ENCODE measurements at places on chromosomes 12 and 14.
A peak's percentile ranks its signal among the peaks of the same experiment; 100 is the strongest.

DNA sequence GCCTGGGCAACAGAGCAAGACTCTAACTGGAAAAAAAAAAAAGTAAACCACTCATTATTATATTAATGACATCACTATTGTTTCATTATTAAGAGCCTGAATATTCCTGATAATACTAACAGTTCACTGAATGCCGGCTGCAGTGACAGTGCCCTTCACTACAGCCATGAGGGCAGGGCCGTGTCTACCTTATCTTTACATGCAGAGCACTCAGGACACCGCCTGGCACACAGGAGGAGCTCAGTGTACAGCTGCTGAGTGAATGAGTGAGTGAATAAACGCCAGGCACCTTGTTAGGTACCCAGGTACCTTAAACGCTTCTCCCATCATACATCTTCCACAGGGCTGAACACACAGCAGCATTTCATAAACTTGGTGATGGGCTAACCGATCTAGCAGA is 23.2 kb downstream of the ZFYVE1 start:
- DNase-seq = no peak

- DNase-seq = no peak
Observed at GRCh38 chr14:73726025-73726961, 12.1 kb upstream of the PNMA1 start.

DNA sequence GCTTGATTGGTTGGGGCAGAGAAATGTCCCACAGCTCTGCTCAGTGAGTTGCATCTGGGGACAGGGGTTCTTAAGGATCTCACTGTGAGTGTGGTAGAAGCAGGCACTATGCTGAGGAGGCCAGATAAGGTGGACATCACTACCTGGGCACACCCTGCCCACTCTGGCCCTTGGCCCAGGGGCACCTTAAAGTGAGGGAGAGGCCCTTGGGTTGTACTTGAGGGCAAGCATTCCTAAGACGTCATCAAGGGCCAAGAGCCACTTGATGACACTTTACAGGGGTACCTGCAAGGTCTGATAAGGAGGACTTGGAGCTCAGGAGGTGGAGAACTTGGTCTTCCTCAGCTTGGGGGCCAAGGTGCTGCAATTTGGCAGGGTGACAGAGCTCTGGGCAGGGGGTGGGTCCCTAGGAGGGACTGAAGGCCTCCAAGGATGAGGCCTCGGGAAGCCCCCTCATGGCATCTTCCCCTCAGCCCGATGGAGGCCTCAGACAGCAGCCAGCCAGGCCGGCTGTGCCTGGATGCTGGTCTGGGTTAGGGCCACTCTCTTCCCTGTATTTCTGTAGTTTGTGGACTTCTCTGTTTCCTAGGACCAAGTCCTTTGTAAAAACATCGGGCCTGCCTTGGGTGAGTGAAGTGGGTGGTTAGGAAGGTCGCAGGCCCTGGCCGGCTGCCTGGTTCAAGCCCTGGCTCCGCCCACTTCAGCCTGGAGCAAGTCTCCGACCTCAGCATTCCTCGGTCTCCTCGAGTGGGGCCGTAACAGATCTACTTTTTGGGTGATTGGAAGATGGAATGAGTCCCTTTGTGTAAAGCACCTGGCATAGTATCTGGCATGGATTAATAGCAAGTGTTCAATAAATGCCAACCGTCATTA is 24.8 kb downstream of the GPR68 start:
- DNase-seq = no peak

DNA sequence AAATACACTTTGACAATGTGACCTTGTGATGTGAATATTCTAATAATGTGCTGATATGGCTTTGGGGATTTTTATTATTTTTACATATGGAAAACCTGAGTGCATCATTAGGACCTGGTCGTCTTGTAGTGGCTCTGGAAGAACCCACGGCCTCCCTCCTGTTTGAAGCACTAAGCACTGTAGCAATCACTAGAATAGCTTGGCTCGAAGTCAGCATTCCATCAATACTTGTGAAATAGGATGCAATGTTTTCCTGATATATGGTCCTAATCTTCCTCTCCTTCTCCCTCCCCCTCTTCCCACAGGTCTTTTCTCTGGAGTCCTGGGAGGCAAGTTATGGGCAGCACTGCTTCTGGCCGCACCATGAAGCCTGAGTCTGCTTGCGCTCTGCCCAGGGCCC is 71.9 kb downstream of the NRXN3 start:
- DNase-seq = no peak

- DNase-seq = no peak
Observed at GRCh38 chr12:109757671-109758265, 44.1 kb downstream of the FAM222A start.

DNA sequence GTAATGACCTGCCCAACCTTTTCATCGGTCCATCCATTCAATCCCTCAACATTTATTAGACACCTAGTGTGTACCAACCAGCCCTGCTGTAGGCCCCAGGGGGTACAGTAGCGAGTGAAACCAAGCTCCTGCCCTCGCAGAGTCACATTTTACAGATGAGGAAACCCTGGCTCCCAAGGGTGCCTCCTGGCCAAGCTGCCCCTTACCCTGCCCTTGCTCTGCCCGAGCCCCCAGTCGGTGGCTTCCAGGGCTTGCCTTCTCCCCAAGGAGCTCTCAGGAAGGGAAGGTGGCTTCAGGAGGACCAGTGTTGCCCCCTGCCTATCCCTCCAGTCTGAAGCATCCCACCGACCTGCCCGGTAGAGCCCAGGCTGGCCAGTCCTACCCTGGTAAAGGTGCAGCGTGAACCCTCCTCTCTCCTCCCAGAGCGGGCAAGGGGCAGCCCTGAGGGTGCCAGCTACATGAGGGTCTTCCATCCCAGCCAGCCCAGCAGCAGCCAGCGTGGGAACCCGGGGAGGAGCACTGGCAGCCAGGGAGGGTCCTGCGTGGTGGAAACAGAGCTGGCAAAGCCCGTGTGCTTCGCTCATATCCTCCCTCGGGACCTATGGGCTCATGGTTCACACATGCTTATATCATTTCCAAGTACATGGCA is 670 bp upstream of the BEGAIN start:
- no peak for DNase-seq

DNA sequence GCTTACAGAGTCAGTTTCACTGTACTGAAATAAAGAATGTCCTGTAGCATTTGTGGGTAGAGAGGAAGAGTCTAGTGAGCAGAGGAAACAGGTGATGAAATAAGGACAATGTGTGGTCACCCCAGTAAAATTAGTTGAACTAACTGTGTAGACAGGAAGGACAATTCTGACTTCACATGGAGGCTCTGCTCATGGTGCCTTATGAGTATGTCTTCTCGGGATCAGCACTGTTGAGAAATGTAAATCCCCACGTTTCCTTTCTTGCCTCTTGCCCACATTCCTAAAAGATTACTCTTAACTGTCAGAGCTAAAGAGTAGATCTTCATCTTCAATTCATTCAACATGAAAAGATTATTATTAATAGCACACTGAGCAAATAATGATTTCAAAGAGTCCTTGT is 113.2 kb upstream of the FLRT2 start:
- DNase-seq = no peak

DNA sequence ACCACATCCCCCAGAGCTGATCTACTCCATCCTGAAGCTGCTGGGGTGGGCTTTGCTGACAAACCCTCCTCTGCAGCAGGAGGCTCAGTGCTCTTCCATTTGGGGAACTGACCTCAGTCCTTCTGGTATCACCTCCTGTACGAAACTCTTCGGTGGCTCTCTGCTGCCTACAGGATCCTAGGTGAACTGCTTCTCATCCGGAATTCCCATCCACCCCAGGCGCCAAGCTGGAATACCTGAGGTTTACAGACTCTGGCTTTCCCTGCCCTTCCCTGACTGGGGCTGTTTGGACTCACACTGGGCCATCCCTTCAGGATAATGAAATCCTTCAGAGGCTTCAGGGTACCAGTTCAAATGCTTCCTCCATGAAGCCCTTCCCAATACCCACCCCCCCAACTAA is 26.2 kb downstream of the GCN1 start:
- no peak for DNase-seq

- DNase-seq = no peak
Observed at GRCh38 chr12:41636653-41637052, 448.5 kb downstream of the PDZRN4 start.

- DNase-seq = no peak
Observed at GRCh38 chr12:66119870-66120241, 10.7 kb downstream of the LLPH start.

- DNase-seq = no peak
Observed at GRCh38 chr14:93240678-93241000, 33.6 kb downstream of the UBR7 start.

- no peak for DNase-seq
Observed at GRCh38 chr14:90191154-90191553, 65.2 kb upstream of the PSMC1 start.

- no peak for DNase-seq
Observed at GRCh38 chr14:61264651-61265050, 16.5 kb downstream of the TMEM30B start.

DNA sequence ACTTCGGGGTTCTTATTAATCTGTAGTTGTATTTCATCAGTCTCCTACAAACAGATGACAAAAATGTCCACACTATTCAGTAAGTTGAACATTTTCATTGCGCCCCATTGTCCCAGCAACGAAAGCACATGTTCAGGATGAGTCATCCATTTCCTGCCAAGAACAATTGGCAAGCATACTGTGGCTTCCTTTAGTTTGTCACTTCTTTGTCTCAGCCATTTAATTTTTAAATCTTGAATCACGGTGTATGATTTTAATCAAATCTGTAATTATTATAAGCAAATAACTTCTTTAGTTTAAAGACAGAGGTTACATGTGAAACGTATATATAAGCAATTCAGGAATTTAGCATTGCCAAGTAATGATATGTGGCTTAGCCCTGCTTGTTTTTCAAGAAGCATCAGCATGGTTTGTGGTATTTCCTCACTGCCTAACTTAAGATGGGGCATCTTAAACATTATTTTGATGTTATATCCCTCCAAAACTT is 211.3 kb upstream of the KRR1 start:
- DNase-seq = peak; percentile 72

DNA sequence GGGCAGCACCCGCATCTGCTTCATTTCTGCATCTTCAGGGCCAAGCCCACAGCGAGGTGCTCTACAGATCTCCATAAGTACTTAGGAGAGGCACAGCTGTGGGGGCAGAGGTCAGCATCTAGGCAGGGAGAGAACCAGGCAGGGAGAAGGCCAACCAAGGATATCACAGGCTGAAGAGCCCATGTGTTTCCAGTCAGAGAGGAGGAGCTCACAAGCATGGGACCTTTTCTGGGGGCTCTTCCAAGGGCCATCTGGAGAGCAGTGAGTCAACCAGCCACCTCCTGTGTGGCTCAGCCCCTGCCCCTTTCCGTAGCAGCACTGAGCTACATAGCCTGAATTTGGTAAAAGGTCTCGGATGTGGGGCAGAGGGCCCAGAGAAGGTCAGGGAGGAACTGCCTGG is 78.5 kb downstream of the ARL6IP4 start:
- peak; percentile 71 for DNase-seq

DNA sequence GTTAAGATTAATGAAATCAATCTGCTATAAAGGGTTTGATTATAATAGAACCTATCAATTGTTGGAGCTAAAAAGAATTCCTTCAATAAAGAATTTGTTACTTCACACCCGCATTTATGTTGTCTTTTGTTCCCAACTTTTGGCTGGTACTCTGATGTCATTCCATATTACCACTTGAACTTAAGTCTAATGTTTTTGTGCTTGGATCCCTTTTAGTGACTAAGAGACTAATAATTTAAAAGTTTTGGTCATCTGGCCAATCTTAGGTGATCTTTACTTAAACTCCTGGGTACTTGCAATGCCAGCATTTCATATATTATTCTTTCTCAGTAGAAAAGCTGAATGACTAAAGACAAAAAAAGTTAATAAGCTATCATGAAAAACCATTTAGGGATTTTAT is 113.0 kb downstream of the TMEM30B start:
- no peak for DNase-seq

- DNase-seq = no peak
Observed at GRCh38 chr14:100873096-100873482, 30.4 kb downstream of the RTL1 start.

- no peak for DNase-seq
Observed at GRCh38 chr12:12018454-12018853, 52.3 kb upstream of the BCL2L14 start.

- no peak for DNase-seq
Observed at GRCh38 chr14:59120921-59121320, 67.5 kb upstream of the DAAM1 start.

- no peak for DNase-seq
Observed at GRCh38 chr14:100236881-100237280, 2.1 kb upstream of the YY1 start.

GRCh38 chr14:69999261-69999674 is 120.1 kb downstream of the SMOC1 start:
- no peak for DNase-seq

DNA sequence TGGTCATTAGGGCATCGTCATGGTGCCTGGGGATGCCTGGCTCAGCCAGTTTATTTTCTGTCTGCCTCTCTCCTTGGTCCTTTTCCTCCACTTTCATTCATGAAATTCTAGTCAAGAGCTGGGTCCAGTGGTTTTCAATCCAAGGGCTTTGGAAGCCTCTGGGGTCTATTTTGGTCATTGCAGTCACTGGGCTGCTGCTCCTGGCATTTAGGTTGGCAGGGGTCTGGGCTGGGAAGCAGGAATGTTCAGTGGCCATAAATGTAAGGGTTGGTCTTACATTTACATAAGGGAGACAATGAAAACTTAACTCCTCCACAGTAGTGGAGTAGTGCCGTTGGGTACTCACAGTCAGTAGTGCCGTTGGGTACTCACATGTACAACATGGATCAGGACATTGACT is 48.1 kb downstream of the PTPN11 start:
- DNase-seq = no peak

DNA sequence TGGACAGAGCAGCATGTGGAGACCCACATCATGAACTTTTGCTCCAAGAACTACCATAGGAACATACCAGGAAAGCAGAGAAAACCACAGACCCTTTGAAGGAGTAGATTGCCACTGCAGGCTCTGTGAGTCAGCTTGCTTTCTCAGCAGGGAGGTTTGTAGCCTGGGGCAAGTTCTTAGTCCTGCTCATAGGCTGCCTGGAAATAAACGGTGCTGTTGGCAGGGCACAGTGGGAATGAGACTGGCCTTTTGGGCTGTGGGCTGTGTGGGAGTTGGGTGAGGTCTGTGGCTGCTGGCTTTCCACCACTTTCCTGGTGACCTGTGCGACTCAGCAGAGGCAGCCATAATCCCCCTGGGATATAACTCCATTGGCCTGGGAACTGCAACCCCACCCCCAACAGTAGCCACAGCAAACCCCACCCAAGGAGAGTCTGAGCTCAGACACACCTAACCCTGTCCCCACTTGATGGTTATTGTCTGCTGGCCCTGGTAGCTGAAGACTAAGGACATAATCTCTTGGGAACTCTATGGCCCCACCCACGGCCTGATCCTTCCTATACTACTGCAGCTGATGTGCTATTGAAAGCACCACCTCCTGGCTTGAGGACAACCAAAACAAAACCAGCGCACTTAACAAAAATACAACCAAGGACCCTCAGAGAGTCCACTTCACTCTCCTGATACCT is 192.1 kb upstream of the GARIN6 start:
- DNase-seq = no peak

DNA sequence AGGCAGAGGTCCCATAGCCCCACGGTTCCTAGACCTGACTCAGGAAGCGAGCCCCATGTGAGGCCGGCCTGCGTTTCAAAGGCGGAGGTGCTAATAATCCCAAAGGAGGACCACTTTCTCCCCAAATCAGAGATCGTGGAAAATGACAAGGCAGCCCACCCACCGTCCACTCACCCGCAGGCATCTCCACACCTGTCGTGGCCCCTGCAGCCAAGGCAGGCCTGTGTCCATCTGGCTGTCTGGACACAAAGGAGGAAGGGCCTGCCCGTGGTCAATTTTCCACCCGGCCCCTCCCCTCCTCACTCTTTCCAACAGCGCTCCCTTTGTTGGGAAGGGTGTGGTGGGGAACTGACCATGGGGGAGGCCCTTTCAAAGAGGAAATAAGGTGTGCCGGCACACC is 125.3 kb upstream of the TMEM132D start:
- no peak for DNase-seq

Measured in RPMI8226 (cell line).